ENCODE measurements at places on chromosomes 1 and 21. TPM values are rescaled to one million over a fixed set of nuclear protein-coding genes. Genes with fewer than 3 reads are reported as not detected.

The OR6K2 gene
- polyA plus RNA-seq, result not detected

The TMEM51 gene
- polyA plus RNA-seq, result 15.7 TPM

The FAM151A gene
- 0.31 TPM for polyA plus RNA-seq

The PDZK1IP1 gene
- polyA plus RNA-seq, result 1.2 TPM

All from right lung (tissue), 10 donors.